Esophagus squamous epithelium (tissue), 5 donors: ENCODE measurements at places on chromosomes 2 and 18. TPM values are rescaled to one million over a fixed set of nuclear protein-coding genes. Genes with fewer than 3 reads are reported as not detected.

The ASB1 gene
- 17.7 TPM for total RNA-seq

The UGT1A8 gene
- total RNA-seq = 1.3 TPM

The KLHL41 gene
- 0.40 TPM for total RNA-seq

The DNAH7 gene
- 0.38 TPM for total RNA-seq

- no peak overlapping the region for H3K4me3 ChIP-seq
- H3K4me1 ChIP-seq = no peaks in the 10 kb centered on the region
- no peak for DNase-seq
- no peaks in the 10 kb centered on the region for H3K27me3 ChIP-seq
- H3K36me3 ChIP-seq = no peaks in the 10 kb centered on the region
Observed at GRCh38 chr18:40841467-40841866, 1113.6 kb upstream of the PIK3C3 start.

- no peaks in the 10 kb centered on the region for H3K27me3 ChIP-seq
- H3K4me3 ChIP-seq = no peak overlapping the region
- H3K27ac ChIP-seq = no peak overlapping the region
- H3K36me3 ChIP-seq = no peaks in the 10 kb centered on the region
Observed at GRCh38 chr2:121095257-121096080, 189.5 kb downstream of the TFCP2L1 start.

DNA sequence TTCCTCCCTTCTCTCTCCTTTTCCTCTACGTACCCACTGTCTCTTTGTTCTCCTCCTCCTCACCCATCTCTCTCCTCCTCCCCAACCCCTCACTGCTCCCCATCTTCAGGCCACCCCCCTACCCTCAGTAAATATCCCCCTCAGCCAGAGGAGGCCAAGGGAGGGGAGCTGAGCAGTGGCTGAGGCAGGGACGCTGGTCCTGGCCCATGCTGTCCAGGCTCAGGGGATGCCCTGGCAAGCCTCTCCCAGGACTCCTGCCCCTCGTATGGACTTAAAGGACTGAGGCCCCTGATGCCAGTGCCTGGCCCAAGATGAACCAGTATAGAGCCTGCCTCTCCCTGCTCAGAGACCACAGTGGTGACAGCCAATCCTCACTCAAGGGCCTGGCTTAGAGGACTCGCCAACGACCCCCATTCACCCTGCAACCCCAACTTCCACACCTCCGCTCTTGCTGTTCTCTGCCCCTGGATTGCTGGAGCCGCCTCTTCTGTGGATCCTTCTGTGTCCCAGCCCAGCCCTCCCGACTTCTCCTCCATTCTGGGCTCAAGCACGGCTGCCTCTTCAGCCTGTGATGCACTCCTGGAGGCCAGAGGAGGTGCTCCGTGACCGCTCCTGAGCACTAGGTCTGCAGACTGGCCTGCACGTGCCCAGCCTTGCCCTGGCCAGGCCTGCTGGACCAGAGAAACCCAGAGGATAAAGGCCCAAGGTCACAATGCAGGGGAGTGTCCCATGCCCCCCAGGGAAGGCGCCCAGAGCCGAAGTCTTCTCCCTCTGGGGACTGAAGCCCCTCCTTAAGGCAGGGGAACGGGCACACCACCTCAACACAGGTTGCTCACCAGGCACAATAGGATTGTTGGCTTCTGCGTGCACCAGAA is 9.5 kb upstream of the DUSP2 start:
- no peak for DNase-seq
- no peaks in the 10 kb centered on the region for H3K36me3 ChIP-seq
- peaks cover 5% of the 10 kb centered on the region for H3K4me1 ChIP-seq
- H3K4me3 ChIP-seq = no peak overlapping the region

DNA sequence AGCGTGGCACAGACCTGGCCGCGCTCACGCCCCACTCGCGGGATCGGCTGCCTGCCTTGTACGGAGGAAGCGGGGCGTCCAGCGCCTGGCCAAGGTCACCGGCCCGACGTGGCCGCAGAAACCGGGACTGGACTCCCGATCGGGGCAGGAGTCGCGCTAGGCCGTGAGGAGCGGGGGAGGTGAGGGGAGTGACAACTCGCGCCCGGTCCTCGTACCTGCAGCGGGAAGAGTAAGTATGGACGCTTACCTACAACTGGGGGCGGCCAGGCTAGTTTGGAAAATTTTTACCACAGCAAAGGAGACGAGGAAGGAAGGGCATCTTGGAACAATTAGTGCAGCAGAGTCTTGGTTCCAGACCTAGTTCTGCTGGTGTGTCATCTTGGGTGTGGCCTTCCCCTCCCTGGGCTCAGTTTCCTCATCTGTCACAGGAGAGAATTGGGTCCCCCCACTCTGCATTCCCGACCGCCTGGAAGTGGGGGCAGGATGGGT is 693 bp downstream of the UBE2F start:
- H3K27ac ChIP-seq = peak overlapping the region; percentile 81
- no peak for DNase-seq
- peaks cover 24% of the 10 kb centered on the region for H3K4me1 ChIP-seq
- no peaks in the 10 kb centered on the region for H3K36me3 ChIP-seq
- H3K27me3 ChIP-seq = no peaks in the 10 kb centered on the region

DNA sequence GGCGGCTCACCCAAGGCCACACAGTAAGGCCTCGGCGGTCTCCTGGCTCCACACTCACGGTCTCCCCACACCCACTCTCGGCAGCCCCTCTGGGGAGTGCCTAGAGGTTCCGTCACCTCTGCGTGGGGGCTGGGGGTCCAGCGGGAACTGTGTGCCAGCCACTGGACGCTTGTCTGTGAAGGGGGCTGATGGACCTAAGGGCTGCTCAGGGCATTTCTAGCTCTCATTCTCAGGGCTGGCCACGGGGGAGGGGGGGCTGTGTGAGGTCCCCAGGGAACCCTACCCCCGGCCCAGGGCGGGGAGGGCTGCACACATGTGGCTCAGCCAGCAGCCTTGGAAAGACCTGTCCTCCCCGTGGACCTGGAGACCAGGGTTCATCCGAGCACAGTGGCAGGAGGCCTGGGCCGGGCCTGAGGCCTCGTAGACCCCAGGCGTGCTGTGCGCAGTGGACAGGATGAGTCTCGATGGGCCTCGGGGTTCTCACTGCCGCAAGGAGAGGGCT is 27.1 kb upstream of the ODC1 start:
- no peak overlapping the region for H3K27ac ChIP-seq
- DNase-seq = no peak
- no peak overlapping the region for H3K4me3 ChIP-seq
- no peaks in the 10 kb centered on the region for H3K4me1 ChIP-seq

GRCh38 chr2:116874021-116874420 is 940.5 kb upstream of the DDX18 start:
- H3K4me1 ChIP-seq = no peaks in the 10 kb centered on the region
- no peak overlapping the region for H3K4me3 ChIP-seq
- H3K27ac ChIP-seq = no peak overlapping the region
- H3K27me3 ChIP-seq = no peaks in the 10 kb centered on the region
- no peaks in the 10 kb centered on the region for H3K36me3 ChIP-seq
- no peak for DNase-seq
